ENCODE measurements at places on chromosomes 2 and 18. TPM values are rescaled to one million over a fixed set of nuclear protein-coding genes. Genes with fewer than 3 reads are reported as not detected.

Gene ALPP
- total RNA-seq: not detected

Gene TMEM198
- 1.6 TPM for total RNA-seq

Gene REG1A
- total RNA-seq: not detected

Gene DSC2
- total RNA-seq: 12.2 TPM

Gene TEX44
- not detected for total RNA-seq

Gene RAB27B
- total RNA-seq: 1.7 TPM

Gene MFSD6
- 54.3 TPM for total RNA-seq

Gene CCDC102B
- 0.17 TPM for total RNA-seq

Gene INPP1
- 8.7 TPM for total RNA-seq

Gene OBSL1
- 38.8 TPM for total RNA-seq

- no peak for DNase-seq
These were observed 4.0 kb downstream of the TMEM200C start for GRCh38 chr18:5891184-5891853.

DNA sequence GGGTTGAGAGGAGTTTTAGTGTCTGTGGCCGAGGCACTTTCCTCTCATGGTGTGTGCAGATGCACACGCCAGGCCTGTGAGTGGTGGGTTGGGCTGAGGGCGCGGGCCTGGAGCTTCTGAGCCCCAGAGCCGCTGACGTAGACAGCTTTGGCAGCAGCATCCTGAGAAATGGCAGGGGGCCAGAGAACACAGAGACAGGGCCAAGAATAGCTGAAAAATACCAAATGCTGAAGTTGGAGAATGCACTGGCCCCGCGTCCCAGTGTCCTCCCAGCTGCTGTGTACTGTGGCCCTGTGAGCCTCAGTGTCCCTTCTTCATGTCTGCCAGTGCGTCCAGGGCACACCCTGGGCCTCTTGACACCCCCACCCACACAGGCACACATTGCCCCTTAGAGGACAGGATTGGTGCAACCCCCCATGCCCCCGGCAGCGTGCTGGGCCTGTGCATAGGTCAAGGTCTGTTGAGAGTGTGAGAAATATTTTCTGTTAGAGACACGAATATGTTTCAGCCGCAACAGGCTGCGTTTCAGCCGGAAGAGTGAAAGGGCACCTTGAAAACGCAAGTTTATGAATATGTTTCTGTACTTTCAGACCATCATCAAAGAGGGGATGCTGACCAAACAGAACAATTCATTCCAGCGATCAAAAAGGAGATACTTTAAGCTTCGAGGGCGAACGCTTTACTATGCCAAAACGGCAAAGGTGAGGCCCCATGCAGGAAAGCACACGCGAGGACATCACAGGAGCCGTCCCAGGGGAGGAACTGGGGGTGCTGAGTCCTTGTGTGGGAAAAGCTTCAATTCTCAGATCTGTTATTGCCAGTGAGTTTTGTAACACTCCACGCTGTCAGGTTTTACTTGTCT is 33.6 kb downstream of the DGKD start:
- DNase-seq: peak; percentile 18

DNA sequence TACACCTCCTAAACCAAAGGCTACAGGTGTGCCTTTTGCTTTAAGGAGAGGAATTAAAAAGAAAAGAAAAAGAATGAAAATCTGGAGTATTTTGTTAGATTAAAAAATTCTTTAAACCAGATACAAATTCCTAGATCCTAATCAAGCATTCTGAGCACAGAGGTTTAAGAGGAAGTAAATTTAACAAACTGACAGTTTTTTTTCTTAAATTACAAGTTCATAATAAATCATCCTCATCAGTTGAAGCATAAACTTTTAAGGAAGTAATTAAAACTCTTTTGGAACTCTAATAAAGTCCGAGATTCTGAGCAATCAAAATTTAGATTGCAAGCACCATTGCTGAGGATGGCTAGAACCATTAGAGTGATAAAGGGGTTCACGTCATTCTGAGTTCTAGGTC is 75.1 kb downstream of the POLE4 start:
- no peak for DNase-seq

- no peak for DNase-seq
These were observed 614.1 kb upstream of the SETBP1 start for GRCh38 chr18:44066541-44066940.

GRCh38 chr18:60500960-60501359 is 128.4 kb upstream of the MC4R start:
- no peak for DNase-seq

GRCh38 chr2:121071034-121071504 is 213.9 kb downstream of the TFCP2L1 start:
- no peak for DNase-seq

DNA sequence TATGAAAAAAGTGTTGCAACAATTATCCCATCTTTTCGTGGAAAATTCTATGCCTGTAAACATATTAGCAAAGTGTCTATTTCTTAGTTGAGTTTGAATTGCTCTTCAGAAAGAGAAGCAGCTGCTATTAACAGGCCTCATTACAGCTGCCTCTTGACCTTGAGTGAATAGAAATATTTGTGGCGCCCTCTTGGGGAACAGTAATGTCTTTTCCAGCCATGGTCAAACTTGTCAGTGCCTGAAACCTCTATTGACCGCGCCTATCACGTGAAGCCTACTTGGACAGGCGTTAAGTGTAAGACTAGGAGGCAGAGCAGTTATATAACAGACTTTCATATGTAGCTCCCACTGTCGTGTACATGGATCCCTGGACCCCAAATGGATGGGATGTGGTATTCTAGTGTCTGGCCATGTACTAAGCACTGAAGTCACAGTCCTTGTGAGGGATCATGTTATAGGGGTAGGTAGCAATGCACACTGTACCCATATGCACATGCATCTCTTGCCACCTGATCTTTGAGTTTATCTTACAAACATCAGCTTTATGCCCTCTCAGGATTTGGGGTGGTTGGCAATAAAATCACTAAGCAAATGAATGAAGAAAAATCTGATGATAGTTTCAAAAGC is 245.0 kb downstream of the PTGR3 start:
- DNase-seq: no peak

- no peak for DNase-seq
These were observed 124.5 kb upstream of the CCDC150 start for GRCh38 chr2:196515051-196515450.

GRCh38 chr18:26867471-26867870 is 2.0 kb upstream of the AQP4 start:
- DNase-seq: no peak

- no peak for DNase-seq
These were observed 533.5 kb downstream of the TNS1 start for GRCh38 chr2:217469203-217469810.

DNA sequence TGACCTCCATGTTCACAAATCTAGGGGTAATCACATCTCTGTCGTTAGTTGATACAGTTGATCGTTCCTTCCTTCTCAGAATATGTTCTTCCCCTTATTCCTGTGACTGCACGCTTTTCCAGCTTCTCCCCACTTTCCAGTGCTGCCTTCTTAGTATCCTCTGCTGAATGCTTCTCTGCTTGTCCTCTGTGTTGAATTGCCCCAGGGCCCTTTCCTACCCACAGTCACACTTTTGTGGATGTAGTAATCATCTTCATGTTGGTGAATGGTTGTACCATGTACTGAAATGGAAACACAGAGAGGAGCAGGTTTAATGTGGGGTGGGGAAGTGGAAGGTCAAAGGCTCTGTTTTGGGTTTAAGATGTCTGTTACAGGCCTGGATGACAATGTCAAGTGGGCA is 47.2 kb downstream of the EML6 start:
- DNase-seq: no peak

GRCh38 chr2:153871231-153872221 is at the start of gene GALNT13:
Gene GALNT13, plus strand, starts transcription at chr2:153871922.
- no peak for DNase-seq

- no peak for DNase-seq
These were observed 63.8 kb upstream of the TNP1 start for GRCh38 chr2:216923706-216924105.

- no peak for DNase-seq
These were observed 441.3 kb downstream of the RND3 start for GRCh38 chr2:150046211-150046610.

- DNase-seq: no peak
These were observed 14.7 kb upstream of the DAW1 start for GRCh38 chr2:227856697-227857096.

DNA sequence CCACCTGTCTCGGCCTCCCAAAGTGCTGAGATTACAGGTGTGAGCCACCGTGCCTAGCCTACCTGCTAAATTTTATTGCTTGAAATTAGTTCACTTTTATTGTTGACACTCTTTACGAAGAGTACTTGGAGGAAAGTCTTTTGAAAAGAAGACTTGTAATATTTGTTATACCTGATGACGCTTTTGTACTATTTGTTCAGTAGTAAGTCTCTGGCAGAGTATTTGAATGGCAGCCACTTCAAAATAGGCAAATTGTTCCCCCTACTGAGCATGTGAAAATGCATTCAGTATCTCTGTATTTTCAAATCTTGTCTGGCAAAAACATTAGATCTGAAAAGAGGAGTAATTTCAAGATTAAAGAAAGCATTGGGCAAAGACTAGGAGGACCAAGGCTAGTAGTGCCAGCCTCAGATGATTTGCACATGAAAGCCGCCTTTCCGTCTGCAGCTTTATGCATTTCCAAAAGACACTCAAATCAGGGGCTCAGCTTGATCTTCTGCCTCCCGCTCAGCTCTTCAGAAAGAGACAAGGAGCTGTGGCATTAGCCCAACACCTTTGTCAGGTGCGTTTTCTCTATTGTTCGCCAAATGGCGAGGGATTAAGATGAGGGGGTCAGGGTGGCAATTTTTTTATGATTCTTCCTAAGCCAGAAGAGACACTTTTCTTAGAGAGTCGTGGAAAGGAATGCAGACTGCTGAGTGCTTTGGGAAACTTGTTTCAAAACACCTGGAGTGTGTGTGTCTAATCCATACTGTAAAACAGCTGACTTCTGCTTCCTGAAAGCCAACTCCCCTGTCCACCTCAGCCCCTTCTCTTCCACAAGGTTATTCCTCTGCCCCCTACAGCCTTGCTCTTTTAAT is 18.8 kb upstream of the FOXI3 start:
- no peak for DNase-seq

DNA sequence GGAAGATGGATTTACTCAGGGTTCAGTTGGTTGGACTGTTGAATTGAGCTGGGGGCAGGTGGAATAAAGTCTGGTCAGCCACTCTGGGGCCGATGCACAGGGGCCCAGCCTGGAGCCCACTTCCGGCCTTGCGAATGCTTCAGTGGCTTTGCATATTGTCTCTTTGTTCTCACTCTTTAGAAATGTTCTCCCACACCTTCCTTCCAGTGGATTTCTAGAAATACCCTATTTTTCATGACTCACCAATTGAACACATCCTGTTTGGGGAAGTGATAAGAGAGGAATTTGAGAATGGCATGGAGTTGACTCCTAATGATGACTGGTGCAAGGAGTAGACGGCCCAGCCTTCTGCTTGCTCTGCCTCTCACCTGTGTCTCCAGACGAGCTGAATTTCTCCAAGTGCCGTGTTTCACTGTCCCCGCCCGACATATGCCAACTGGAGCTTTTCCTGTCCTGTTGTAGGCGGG is 28.1 kb downstream of the ASAP2 start:
- peak; percentile 89 for DNase-seq

- DNase-seq: no peak
These were observed 165.9 kb downstream of the ZFP36L2 start for GRCh38 chr2:43060390-43061016.

DNA sequence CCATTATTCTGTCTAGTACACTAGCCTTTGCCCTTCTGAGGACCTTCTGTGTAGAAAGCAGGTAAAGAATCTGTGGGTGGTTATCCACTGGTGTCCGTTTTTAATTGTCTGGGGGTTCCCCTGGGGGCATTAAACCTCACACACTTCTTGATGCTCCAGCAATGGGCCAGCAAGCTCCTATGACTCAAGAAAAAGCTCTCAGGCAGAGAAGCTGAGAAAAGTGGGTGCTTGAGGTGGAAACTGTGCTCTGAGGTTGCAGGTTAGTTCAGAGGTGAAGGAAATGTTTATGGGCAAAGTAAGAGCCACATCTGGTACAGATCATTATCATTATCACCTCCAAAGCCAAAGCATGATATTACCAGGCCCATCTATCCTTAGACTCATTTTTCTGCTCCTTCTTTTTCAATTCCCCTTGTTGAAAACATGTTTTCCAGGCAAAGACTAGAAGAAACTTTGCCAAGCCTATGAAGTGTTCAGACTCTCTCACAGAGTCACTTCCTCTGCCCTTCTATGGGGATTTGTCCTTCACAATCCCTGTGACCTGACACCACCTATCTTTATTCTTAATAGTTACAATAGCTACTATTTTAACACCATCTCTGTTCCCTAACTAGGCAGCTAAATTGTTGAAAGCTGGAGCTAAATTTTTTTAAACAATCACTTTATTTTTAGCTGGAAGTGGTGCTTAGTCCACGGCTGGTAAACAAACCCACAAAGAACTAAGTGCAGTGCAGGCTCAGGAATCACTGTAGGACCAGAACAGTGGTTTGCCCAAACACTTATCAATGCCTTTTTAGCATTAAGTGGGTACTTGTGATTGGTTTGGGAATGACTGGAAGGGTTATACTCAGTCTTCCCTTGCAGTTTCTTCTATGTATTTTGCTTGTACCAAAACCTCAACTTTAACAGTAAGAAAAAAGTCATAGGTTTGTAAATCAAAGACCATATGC is 512.8 kb upstream of the POU3F3 start:
- no peak for DNase-seq

GRCh38 chr18:74299162-74299561 is 7.4 kb upstream of the CYB5A start:
- DNase-seq: no peak

DNA sequence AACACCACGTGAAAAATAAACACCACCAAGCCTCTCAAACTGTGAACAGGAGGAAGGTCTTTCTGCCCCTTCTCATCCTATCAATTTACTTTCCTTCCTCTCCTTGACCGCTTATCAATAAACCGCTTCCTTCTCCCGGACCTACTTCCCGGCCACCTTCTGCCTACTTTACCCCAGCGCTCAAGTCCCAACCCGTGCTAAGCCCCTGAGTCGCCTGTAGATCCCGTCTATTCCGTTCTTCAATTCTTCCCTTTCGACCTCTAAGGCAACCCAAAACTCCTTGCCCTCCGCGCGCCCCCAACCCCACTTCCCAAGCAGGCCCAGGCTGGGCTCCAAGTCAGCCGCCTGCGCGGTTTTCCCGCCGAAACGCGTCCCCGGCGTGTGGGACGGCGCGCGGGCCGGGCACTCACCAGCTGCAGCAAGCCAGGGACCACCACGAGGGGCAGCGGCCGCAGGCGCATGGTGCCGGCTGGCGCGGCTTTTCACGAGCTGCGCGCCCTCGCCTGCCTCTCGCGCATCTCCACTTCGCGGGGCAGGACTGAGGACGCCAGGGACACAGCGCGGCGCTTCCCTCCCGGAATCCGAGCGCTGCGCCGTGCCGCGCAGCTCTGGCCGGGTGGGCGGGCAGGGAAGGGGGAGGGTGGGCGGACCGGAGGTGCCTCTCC is at the start of gene NXPH2:
Gene NXPH2, minus strand, starts transcription at position 610 of the 665 bp plus-strand sequence. Its CDS starts 149 bp downstream, at position 461.
- DNase-seq: no peak

DNA sequence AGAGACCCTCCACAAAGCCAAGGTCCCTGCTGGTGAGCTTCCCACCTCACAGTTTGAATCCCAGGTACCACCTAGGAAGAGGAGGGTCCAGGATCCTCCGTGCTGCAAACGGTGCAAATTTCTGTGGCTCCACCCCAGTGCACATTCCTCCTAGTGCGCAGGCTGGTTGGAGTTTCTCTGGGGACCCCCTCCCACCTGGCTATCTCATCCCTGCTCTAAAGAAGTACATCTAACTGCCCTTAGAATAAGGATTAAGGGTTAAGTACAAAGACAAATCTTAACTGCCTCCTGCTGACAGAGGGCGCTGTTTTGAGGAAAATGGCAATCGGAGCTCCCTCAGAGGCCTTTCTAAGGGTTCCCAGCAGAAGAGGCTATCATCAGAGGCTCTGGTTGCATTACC is 109.6 kb upstream of the FSIP2 start:
- DNase-seq: no peak

GRCh38 chr2:69631402-69631801 is 12.1 kb downstream of the AAK1 start:
- DNase-seq: no peak

All from epithelial cell of proximal tubule (primary cell).